ENCODE measurements at places on chromosomes 11 and 22. TPM values are rescaled to one million over a fixed set of nuclear protein-coding genes. Genes with fewer than 3 reads are reported as not detected.

C11orf42 gene
- total RNA-seq, result not detected

ATG2A gene
- total RNA-seq, result 16.3 TPM

OR2AG2 gene
- total RNA-seq, result 0.26 TPM

DNA sequence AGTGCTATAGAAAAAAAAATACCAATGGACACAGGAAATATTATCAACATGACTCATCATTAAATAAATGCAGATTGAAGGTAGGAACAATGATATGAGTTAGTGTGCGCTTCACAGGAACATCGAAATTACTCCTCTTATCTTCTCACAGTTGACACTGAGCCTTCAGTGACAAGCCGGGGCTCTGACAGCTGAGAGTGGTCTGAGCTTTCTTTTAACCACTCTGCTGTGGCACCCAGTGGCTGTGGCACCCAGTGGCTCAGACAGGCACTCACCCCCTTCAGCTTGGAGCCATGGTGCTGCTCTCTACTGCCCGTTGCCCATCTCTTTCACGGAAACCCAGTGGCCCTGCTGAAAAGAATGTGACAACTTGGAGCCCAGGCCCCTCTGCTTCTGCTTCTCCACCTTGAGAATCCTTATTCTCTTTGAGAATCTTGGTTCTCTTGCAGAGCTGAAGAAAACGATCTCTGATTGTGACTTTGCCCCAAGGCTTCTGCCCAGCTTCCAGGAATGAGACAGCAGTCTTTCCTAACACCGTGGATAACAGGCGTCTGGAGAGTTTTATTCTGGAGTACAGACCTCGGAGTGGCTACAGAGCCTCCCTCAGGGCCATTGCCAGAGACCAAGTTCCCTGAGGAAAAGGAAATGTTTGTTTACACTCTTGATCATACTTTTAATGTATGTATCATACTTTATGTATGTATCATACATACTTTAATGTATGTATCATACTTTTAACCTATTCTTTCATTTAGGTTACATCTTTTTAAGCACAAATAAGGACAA lies 37.1 kb upstream of the OR8B8 start:
- no peaks in the 10 kb centered on the region for H3K4me1 ChIP-seq
- DNase-seq, result no peak
- no peak overlapping the region for H3K27ac ChIP-seq
- H3K36me3 ChIP-seq, result no peaks in the 10 kb centered on the region
- H3K4me3 ChIP-seq, result no peak overlapping the region

DNA sequence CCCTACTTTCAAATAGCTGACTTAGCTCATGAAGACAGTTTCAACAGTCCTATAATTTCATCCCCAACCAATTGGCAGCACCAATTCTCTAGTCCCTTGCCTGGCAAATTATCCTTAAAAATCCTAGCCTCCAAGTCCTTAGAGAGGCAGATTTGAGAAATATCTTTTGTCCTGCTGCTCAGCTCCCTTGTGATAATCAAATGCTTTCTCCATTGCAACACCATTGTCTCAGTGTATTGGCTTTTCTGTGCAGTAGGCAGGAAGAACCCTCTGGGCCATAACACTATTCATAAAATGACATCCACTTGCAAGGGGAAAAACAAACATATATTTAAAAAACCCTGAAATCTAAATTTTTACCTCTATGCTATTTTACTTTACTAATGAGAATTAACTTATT lies 89.6 kb downstream of the AASDHPPT start:
- H3K4me3 ChIP-seq, result no peak overlapping the region
- H3K36me3 ChIP-seq, result no peaks in the 10 kb centered on the region
- no peaks in the 10 kb centered on the region for H3K4me1 ChIP-seq
- no peak for DNase-seq

DNA sequence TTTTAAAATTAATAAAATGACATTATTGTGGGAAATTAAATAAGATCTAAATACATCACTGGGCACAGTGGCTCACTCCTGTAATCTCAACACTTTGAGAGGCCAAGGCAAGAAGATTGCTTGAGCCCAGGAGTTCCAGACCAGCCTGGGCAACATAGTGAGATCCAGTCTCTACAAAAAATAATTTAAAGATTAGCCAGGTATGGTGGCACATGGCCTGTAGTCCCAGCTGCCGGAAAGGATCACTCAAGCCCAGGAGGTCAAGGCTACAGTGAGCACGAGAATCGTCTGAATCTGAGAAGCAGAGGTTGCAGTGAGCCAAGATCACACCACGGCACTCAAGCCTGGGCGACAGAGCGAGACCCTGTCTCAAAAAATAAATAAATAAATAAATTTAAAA lies 15.9 kb upstream of the CARD10 start:
- H3K36me3 ChIP-seq, result no peaks in the 10 kb centered on the region
- no peak for DNase-seq
- H3K4me1 ChIP-seq, result peaks cover 13% of the 10 kb centered on the region
- no peaks in the 10 kb centered on the region for H3K27me3 ChIP-seq
- H3K27ac ChIP-seq, result no peak overlapping the region

DNA sequence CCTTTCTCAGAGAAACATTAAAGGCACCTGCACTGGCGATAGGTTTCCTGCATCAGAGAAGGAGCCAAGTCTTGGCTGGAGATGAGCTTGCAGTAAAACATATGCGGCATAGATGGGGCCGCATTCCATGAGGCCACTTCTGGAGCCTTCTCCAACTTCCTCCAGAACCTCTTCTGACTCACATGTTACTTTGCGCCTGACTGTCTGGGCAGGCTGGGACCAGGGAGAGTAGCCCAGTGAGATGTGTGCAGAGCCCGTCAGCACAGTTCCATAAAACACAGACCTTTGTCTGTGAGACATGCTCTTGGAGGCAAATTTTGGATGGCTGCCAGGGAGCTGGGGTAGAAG lies 55.4 kb upstream of the BID start:
- DNase-seq, result no peak
- H3K27ac ChIP-seq, result no peak overlapping the region
- no peaks in the 10 kb centered on the region for H3K36me3 ChIP-seq
- H3K4me3 ChIP-seq, result no peak overlapping the region

GRCh38 chr11:19872512-19873145 lies 160.0 kb downstream of the NAV2 start:
- H3K4me3 ChIP-seq, result no peak overlapping the region
- peaks cover 7% of the 10 kb centered on the region for H3K4me1 ChIP-seq
- H3K27me3 ChIP-seq, result no peaks in the 10 kb centered on the region
- no peak overlapping the region for H3K27ac ChIP-seq
- no peak for DNase-seq

DNA sequence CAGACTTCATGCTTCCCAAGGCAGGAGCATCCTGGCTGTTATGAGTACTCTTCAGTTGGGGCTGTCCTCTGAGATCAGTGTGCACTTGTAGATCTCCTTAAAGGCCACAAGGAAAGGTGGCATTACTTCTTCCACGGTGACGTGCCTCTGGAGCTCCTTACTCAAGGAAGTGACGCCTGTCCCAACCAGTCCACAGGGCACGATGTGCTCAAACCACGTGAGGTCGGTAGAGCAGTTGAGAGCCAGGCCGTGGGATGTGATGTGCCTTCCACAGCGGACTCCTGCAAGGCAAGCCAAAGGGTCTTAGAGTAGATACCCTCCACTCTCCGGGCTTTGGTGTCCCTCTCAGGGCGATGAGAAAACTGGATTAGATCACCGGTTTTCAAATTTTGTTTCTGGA lies 1.4 kb downstream of the LIPT2 start:
- H3K4me1 ChIP-seq, result peaks cover 13% of the 10 kb centered on the region
- H3K27me3 ChIP-seq, result no peaks in the 10 kb centered on the region
- no peak for DNase-seq
- no peak overlapping the region for H3K27ac ChIP-seq

DNA sequence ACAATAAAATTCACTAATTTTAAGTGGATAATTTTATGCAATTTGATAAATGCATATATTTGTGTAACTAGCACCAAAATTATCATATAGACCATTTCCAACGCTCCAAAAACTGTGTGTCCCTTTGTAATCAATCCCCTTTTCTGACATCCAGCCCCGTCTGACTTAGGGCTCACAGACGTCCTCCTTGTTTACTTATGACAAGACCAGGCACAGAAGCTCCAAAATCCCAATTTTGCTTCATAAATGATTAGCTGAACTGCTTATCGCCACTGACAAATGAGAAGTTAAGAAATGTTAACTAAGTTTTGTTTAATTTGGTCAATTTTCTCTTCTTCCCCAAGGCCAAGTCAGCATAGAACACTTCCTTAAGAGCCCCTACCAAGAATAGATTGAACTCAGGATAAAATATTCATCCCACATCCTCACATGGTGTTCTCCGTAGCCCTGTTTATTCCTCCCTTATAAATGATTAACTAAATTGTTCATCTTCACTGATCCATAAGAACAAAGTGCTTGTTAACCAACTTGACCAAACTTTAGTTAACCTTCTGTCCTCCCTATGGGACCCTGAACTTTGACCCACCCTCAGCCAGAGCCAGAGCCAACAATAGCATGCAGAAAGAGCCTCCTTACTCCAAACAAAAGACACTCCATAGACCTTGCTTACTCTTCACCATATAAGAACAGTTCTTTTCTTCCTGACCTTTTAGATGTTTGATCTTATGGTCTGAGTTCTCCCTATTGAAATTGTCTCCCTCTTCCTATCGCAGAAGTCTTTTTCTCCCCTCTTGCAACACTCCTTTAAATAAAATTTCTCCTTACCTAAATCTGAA lies 30.8 kb upstream of the GLYAT start:
- DNase-seq, result no peak
- H3K4me1 ChIP-seq, result peaks cover 6% of the 10 kb centered on the region
- no peak overlapping the region for H3K4me3 ChIP-seq
- H3K27ac ChIP-seq, result no peak overlapping the region

GRCh38 chr22:26464312-26464711 lies 19.3 kb downstream of the HPS4 start:
- DNase-seq, result no peak
- no peak overlapping the region for H3K27ac ChIP-seq
- H3K4me1 ChIP-seq, result peaks cover 8% of the 10 kb centered on the region
- H3K36me3 ChIP-seq, result peaks cover 10% of the 10 kb centered on the region
- H3K4me3 ChIP-seq, result no peak overlapping the region
- no peaks in the 10 kb centered on the region for H3K27me3 ChIP-seq

- DNase-seq, result peak; percentile 43
- peaks cover 48% of the 10 kb centered on the region for H3K4me1 ChIP-seq
Measured at GRCh38 chr22:20117633-20118299, 740 bp upstream of the TRMT2A start.

GRCh38 chr11:113725407-113725806 lies 19.3 kb upstream of the TMPRSS5 start:
- H3K36me3 ChIP-seq, result no peaks in the 10 kb centered on the region
- H3K4me1 ChIP-seq, result no peaks in the 10 kb centered on the region
- no peak for DNase-seq
- no peak overlapping the region for H3K27ac ChIP-seq

DNA sequence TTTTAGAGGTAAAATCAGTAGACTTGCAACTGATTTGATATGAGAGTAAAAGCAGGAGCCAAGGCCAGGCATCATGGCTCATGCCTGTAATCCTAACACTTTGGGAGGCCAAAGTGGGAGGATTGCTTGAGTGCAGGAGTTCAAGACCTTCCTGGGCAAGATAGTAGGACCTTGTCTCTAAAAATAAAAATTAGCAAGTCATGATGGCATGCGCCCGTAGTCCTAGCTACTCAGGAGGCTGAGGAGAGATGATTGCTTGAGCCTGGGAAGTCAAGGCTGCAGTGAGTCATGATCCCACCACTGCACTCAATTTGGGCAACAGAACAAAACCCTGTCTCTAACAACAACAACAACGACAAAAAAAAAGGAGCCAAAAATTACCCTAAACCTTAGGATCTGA lies 13.5 kb downstream of the SGSM3 start:
- DNase-seq, result no peak
- H3K36me3 ChIP-seq, result no peaks in the 10 kb centered on the region
- H3K4me3 ChIP-seq, result no peak overlapping the region
- H3K27me3 ChIP-seq, result no peaks in the 10 kb centered on the region
- H3K4me1 ChIP-seq, result peaks cover 64% of the 10 kb centered on the region

DNA sequence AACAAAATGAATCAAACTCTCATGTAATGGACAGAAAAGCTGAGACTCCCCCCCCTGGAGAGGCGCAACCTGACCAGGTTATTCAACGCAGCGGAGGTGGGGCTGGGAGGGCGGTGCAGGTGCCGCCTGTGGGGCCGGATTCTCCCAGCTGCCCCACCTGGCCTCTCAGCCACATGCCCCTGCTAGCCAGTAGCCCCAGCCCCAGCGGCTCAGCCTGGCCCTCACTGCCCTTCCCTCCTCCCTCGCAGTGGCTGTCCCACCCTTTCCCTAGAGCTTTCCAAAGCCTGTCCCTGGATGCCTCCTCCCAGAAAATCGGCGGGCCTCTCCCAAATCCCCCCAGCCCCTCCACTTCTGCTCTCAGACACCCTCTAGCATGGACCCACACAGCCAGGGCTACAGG lies 31.2 kb upstream of the RASD2 start:
- no peak for DNase-seq
- H3K4me3 ChIP-seq, result no peak overlapping the region
- no peaks in the 10 kb centered on the region for H3K36me3 ChIP-seq
- no peaks in the 10 kb centered on the region for H3K4me1 ChIP-seq
- no peaks in the 10 kb centered on the region for H3K27me3 ChIP-seq

DNA sequence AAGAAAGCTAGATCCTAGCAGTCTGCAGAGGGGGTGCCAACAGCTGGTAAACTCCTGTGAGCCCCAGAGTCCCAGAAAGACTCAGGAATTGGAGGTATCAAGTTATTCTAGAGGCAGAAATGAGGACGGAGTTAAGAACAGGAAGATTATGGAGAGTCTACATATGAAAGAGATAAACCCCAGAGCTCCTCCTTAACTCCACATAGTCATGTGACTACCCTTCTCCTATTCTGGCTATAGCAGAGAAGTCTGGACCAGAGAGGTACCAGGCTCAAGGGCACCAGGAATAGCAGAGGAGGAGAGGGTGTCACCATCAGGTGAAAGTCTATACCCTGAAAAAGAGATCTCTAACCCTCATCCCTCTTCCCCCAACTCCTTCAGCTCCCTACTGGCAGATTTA lies 29.6 kb downstream of the SCUBE2 start:
- H3K36me3 ChIP-seq, result no peaks in the 10 kb centered on the region
- H3K4me1 ChIP-seq, result no peaks in the 10 kb centered on the region
- H3K27ac ChIP-seq, result no peak overlapping the region
- no peaks in the 10 kb centered on the region for H3K27me3 ChIP-seq
- DNase-seq, result no peak
- H3K4me3 ChIP-seq, result no peak overlapping the region
